ENCODE measurements at places on chromosomes 11 and 22.

GRCh38 chr11:130782361-130783222 lies 133.7 kb downstream of the SNX19 start:
- DNase-seq: no peak

DNA sequence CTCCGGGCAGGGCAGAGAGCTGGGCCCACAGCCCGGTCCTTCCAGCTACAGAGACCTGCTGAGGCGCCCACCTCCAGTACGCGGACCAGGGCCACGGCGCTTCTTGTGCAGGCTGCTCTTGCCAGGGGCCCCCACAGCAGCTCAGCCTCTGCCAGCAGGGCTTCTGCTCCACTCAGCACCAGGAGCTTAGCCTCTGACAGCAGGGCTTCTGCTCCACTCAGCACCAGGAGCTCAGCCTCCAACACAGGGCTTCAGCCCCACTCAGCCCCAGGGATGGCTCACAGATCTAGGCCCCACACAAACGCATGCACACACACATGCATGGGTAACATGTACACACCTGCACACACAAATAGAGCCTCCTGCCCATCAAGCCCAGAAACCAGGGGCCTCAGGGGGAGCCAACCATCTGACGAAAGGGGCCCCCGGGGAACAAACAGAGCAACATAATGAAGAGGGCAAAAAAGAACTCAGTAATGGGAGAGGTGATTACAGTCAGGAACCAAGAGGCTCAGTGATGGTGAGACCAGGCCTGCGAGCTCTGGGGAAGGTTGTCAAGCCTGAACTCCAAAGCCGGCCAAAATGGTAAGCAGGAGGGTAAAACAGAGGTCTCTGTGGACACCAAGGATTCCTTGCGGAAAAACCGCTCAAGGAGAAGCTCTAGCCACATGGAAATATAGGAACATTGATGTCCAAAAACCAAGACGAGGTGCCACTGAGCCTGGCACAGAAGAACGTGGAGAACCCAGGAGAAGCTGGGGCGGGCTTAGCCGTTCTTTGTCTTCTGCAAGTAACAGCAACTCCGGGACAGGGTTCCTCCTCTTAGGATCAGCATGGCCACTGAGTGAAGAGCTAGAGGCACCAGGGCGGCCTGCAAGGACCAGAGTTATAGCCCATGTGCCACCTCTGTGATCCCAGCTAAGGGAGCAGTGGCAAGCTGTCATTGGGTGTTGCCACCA lies 46.5 kb downstream of the GNB1L start:
- DNase-seq: no peak

- DNase-seq: no peak
Measured at GRCh38 chr11:76762867-76763572, 20.1 kb upstream of the TSKU start.

DNA sequence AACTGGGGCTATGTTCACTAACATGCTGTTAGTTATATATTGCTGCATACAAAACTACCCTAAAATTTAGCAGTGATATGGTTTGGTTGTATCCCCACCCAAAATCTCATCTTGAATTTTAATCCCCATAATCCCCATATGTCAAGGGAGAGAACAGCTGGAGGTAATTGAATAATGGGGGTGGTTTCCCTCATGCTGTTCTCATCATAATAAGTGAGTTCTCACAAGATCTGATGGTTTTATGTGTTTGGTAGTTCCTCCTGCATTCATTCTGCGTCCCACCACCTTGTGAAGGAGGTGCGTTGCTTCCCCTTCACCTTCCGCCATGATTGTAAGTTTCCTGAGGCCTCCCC lies 10.0 kb upstream of the PATL1 start:
- DNase-seq: no peak

DNA sequence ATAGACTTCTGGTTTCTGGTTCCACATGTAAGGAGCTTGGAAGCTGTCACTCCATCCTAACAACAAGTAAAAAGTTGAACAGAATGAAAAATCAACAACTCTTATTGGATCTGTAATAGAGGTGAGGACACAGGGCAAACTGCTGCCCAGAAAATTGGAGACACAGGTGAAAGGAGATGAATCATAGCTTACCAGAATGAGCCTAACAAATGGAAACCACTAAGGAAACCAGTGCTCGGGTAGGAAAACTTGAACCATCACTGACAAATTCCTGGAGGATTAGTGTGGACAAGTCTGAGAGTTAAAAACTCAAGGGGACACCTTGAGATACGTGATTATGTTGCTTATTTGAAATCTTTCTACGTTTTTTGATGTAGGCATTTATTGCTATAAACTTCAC lies 52.1 kb downstream of the GDPD4 start:
- no peak for DNase-seq

DNA sequence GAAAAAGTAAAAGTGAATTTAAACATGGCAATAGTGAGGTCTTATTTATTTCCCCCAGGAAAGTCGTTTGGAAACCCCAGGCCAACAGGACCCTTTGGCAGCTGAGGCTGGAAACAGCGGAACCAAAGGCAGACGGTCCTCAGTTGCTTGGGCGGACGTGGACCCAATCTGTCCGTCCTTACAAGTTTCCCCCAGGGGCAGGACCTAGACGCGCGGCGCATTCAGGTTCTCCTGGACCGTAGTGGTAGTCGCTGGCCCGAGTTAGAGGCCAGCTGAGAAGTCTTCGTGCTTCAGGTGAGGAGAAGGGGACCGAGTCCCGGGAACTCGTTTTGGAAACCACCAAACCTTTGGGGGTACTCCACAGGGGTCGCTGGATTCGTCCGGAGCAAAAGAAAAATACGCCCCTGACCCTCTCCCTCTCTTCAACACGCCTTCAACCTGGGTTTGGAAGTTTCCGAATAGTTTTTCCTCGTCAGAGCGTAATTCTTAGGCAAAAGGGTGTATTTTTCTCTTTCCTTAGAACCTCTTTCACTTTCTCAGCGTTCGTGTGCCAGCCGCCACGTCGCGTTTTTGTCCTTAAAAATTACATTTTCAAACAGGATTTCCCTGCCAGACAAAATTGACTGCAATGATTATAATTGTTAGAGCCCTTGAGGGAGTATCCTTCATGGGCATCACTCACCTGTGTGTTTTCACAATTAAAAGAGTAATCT lies 2.1 kb downstream of the METTL15 start:
- DNase-seq: peak; percentile 78

DNA sequence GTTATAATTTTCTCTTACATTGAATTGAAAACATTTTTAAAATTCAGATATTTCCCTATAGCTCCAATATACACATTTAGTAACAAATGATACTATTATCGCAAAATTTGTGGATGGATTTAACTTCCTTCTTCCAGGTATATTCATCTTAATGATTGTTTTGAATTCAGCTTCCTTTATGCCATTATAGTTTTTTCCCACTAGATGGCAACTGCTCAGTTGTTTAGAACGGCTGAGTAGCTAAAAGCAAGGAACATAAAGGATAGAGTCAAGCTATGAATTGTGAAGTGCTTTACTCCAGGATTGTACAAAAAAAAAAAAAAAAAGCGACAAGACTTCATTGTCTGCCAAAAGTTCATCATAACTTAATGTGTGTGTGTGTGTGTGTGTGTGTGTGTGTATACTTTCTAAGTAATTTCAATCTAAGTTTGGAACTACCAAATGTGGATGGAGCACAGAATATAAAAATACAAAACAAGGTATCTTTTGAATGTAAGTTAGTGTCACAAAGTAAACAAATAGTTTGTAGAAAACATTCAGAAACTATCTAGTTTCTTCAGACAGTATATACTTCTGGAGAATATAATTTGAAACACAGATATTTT lies 846.4 kb downstream of the DLG2 start:
- no peak for DNase-seq

GRCh38 chr11:73659961-73660360 lies 13.6 kb downstream of the PLEKHB1 start:
- peak; percentile 26 for DNase-seq

- DNase-seq: no peak
Measured at GRCh38 chr11:103619938-103620337, 416.5 kb upstream of the DDI1 start.

DNA sequence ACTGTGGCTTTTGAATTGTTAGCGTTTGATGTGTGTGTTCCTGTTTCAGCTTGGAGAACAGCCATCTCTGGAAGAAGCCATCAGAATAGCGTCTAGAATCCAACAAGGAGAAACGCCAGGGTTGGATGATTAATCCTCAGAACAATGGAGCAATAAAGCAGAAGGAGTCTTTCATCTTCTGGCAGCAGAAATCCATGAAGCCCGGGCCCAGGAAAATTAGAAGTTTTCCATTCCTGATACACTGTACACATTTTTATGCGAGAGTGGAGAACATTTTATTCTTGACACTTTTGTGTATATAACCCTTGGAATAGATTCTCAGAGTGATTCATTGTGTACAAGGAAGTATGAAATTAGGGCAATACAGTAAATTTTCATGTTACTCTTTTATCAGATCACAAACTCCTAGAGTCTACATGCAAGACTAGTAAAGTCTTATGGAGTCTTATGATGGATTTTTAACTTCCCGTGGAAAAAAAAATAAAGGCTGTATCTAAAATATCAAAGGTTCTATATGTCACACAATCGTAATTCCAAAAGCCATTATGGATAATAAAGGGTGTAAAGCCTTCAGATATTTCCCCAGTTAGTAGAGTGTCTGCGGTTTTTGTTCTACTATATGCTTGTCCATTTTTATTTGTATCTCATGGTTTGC lies 45.9 kb upstream of the WEE1 start:
- DNase-seq: no peak

GRCh38 chr11:45366619-45367190 lies 80.6 kb upstream of the SYT13 start:
- DNase-seq: no peak

DNA sequence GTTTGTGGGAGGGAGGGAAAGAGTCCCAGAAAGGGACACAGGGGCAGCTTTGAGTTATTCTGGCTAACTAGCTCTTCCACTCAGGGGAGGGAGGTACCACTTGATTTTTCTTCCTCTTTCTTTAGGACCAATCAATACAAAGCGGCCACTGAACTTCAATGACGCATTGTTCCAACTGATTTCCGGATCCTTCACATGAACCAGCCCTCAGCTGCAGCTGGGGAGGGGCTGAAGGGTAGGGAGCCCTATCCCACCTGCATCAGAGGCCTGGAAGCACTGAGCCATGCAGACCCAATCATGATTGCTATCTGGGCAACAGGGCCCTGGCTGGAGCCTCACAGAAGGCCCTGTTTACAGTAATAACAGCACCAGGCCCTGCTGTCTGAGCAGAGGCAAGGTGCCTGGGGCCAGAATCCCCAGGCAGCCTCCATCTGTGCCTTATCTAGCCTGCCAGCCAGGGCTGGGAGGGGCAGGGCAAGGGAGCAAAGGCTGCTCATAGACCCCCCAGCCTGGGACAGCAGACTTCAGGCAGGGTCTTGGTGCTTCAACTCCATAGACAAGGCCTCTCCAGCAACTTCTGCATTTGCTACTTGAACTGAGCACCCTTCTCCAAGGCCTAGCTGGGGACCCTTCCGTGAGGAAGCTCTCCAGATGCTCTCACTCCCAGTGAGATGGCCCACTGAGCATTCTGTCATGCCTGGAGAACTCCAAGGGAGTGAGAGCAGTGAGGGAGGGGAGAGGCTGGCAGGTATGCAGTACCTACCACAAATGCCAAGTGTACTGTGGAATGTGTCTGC lies 22.5 kb downstream of the CLPB start:
- peak; percentile 68 for DNase-seq

DNA sequence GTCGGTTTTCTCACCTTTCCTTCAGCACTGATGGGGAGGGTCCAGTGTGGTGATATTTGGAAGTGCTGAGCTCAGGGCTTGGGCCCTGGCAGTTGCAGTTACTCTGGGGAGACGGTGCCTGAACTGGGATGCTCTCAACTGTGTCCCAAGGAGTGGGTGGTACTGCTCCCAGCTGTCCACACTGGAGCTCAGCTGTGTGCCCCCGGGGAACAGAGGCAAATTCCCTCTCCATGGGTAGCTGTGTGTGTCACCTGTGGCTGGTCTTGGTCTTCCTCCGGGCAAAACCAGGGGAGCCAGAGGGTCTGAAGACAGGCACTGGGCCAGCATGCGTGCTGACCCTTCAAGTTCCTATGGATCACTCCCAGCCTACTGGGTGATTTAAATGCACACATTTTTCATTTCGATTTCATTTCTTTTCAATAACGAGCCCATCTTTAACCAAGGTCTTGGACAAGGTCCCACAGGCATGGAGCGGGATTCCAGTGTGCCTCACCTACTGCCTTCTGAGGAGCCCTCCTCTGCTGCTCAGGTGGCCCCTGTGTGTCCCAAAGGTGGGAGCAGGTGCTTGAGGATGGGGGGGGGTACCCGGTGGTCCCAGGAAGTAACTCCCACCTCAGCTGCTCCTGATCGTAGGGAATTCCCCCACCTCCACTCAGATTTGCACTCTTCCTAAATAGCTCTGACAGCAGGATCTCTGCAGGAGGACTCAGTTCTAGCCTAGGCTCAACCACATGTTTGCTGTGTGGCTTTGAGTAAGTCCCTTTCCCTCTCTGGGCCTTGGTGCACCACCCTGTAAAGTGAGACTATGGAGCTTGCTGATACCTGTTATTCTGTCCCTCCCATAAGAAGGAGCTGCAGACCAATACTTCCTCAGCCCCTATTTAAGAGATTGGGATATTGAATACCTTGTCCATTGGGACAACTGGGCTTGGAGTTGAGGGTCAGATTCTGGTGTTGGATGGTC lies 16.8 kb downstream of the PRDM11 start:
- no peak for DNase-seq

- DNase-seq: no peak
Measured at GRCh38 chr11:45658292-45658991, 7.0 kb downstream of the CHST1 start.

- no peak for DNase-seq
Measured at GRCh38 chr11:40306938-40307548, 1152.4 kb downstream of the LRRC4C start.

- DNase-seq: no peak
Measured at GRCh38 chr11:109845437-109845836, 247.8 kb upstream of the ZC3H12C start.

All from Calu3 (cell line).